Hematopoietic multipotent progenitor cell treated with erythropoietin and hydrocortisone succinate and interleukin-3 and kit ligand, for 8 days (in vitro differentiated cells): ENCODE measurements at places on chromosomes 12 and 14.

DNA sequence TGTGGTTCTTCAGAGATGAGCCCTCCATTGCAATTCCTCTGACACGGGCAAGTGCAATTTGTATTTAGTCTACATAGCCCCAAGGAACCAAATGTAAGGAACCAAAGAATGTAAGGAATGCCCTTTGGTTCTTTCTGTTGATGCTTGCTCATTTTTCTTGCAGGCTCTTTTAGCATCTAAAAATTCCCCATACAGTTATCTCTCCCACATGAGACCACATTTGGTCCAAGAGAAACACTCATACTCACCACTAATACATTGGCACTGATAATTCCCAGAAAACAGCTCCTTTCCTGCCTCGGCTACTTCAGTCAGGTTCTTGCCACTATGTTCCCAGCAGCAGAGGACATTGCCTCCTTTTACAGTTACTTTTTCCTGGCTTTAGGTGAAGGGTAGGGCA, 332.6 kb downstream of the AEBP2 start:
- DNase-seq = no peak

- no peak for DNase-seq
Observed at GRCh38 chr12:120090206-120090605, 26.3 kb downstream of the RAB35 start.

GRCh38 chr12:14982562-14982961, 9.7 kb downstream of the PDE6H start:
- peak; percentile 25 for DNase-seq

GRCh38 chr12:66190519-66191370, 1.7 kb downstream of the IRAK3 start:
- peak; percentile 38 for DNase-seq

DNA sequence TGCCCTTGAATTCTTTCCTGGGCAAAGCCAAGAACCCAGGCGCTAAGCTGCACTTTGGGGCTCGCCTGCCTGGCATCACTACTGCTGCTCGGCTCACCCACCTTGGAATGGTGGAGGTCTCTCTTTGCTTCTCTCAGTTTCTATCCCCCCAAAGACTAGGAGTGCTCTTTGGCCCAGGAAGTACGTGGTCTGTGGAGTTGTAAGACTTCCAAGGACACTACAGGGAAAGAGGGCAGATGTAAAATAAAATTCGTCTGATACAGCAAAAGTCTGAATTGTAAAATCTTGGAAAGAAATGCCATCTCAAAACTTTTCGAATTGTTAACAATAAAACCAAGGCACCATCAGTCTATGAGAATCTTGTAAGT, 52.5 kb upstream of the MAP1LC3B2 start:
- DNase-seq = no peak

DNA sequence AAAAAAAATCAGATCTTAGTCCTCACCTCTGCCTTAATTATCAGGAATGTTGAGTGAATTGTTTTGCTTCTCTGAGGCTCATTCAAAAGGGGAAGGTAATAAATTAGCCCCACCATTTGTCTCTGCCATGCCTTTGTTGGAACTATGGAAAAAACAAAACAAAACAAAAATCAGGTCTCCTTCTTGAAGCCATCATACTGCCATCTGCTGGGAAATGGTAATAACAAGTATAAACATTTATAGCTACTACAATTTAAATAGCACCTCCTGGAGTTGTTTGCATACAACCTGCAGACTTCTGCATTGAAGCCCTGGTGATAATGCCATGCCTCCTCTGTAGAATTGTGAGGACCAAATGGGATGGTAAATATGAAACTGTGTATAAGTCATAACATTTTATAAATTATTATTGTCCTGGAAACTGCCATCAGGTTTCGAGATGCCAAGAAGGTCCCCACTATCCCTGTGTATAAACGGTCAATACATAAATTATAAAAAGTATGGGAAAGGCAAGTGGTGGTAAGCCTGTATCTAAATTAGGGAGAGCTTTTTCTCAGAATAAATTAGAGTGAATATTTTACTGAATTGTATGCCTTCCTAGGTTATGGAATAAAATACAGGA, 87.2 kb upstream of the FGD4 start:
- DNase-seq = peak; percentile 67

DNA sequence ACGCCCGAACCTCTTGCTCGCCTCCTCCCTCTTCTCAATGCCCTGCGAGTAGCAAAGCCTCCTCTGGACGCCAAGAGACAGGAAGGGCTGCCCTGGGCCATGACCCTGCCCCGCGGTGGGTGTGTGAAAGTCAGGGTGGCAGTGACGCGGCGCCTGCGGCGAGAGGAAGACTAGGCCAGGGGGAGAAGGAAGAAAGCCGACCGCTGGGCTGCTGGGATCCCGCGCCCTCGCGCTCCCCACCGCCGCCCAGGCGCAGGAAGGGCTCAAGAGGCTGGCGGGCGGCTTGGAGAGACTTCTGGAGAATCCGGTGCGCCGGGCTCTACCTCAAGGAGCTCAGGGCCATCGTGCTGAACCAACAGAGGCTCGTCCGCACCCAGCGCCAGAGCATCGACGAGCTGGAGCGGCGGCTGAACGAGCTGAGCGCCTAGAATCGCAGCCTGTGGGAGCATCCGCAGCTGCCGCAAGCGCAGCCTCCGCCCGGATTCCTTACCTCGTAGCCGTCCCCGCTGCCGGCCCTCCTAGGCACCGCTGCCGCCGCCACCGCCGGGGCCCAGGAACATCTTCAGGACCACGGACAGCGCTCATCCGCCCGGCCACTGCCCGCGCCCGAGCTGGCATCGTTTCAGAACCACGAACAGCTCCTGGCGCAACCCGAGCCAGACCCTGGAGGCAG, 105.0 kb upstream of the PRB2 start:
- peak; percentile 70 for DNase-seq

- no peak for DNase-seq
Observed at GRCh38 chr14:34170882-34171281, 220.0 kb upstream of the EGLN3 start.

- no peak for DNase-seq
Observed at GRCh38 chr14:104112609-104113571, 25.5 kb upstream of the KIF26A start.

GRCh38 chr12:4228122-4228580, 45.4 kb upstream of the CCND2 start:
- no peak for DNase-seq

DNA sequence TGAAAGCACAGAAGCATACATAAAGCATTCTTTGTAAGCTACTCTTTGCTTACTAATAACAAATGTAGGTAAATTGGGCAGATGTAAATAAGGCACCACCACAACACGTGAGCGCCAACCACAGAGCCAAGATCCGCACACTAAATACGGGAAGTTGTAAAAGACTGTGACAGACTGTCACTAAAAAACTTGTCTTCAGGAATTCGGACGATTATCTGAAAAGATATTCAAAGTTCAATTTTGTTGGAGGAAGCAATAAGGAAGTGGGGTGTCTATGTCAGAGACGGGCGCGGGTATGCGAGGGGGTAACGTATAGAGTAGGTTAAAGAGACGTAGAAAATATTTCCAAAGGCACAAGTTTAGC, 1.5 kb upstream of the HSP90B1 start:
- peak; percentile 67 for DNase-seq

DNA sequence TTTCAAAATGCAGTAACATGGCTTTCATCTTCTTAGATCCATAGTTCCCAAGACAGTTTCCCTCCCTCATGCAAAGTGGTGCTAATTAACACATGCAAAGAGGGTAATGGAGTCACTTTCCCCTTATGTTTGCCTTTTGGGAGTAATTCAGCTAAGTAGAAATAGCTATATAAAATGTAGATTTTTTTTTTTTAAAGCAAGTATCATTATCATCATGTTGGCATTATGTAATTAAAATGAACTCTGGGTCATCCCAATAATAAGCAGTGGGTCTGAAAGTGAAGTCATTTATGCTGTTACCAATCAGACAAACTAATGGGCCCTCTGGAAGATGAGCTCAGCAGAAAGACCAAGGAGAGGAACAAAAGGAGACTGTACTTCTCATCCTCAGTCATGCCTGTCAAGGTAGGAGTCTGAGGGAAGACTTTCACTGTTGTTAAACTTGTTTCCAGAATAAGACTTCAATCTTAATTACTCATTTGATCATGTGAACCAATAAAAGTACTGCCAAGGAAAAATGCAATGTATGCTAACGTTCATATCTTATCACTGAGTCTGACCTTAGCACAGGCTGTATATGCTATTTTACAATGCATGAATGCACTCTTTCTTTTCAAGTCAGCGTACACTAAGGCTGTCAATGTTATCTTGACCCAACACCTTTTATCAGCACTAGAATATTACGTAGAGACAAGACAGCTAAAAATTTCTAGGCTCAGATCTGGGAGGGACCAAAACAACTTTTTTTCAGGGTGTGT, 26.8 kb downstream of the AREL1 start:
- peak; percentile 83 for DNase-seq

- DNase-seq = no peak
Observed at GRCh38 chr12:111201036-111201435, 167.9 kb downstream of the PHETA1 start.

DNA sequence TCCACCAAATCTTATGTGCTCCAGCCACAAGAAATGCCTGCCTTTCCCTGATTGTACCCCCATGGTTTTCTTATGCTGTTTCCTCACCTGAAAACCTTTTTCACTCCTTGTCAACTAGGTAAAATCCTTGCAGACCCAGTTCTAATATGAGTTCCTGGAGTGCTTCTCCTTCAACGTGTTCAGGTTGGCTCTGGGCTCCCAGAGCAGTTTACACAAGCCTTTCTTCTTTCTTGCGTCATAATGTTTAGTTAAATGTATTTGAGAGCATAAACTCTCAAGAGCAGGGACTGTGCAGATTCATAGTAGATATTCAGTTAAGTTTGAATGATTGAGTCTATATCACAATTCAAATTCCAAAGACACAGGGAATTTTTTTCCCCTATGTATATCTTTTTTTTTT, 484.8 kb upstream of the CCDC196 start:
- DNase-seq = no peak

DNA sequence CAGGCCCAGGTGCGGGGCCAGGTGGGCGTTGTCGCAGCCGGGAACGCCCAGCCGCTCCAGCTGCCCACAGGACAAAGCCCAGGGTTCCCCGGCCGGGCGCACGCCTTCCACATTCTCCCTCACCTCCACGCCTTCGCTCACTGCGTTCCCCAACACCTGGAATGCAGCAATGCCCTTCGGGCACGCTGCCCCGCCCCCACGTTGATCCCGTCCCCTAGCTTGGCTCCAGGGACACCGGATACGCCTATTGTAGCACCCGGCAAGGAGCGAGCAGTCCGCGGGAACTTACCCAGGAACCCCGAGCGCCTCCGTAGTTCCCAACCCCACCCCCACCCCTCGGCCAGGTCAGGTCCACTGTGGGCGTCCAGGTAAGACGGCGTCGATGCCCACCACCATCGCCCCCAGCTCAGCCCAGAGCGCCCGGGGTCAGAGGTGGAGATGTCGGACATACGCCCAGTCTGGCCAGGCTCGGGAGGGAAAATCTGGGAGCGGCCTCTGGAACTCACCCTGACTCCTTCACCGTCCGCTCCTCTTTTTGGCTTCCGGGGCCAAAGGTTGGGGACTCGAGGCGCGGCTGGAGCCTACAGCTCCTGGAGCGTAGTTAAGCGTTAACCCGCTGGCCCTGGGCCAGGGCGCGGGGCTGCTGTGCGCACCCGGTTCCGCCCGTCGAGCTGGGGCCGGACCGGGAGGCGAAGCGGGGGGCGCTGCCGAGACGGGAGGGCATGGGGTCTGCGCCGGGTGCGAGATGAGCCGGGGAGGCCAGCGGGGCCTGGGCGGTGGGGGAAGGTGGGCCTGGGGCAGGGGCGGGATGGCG, 594 bp upstream of the CEP170B start:
- DNase-seq = no peak

DNA sequence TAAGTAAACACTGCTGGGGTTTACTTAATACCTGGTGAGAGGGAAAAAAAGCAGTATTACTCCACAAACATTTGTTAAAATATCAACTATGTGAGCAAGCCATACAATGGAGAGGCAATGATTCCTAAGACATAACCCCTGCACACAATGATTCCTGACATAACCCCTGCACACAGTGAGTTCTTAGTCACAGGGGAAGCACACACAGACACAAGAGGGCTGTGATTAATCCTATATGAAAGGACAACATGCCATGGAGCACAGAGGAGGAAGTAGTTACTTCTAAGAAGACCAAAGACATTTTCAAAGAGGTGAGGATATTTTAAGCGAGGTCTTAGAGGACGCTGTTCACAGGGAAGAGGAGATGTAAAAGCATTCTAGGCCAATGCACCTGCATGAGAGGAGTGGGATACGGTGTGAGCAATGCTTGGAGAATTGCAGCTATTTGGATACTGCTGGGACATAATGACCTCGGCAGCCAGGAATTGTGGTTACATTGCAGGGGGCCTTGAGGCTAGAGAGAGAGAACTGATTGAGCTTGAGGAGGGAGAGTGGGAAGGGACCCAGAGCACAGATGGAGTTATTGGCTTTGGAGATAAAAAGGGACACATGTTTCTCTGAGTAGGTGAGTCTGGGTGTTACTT, 211.9 kb downstream of the APAF1 start:
- DNase-seq = no peak

DNA sequence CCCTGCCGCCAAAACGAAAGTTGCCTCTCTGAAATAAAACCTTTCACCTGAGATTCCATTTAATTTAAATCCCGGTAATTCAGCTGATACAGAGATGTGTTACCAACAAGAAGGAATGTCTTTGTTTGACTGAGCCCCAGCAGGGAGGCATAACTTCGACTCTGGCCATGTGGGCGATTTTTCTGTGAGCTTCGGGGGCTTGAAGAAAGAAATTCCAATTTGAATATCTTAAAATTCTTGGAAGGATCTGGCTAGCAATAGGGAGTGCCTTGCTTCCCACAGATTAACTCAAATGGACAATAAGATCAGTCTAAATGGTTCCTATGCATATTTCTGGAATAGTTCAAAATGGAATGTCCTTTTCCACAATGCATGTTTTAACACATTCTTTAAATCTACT, 252.5 kb upstream of the TMPO start:
- no peak for DNase-seq
